ENCODE measurements at places on chromosomes 7 and 10. TPM values are rescaled to one million over a fixed set of nuclear protein-coding genes. Genes with fewer than 3 reads are reported as not detected.

GRCh38 chr10:48490571-48490940, 114.3 kb downstream of the ARHGAP22 start:
- no peak for DNase-seq

GRCh38 chr7:155871211-155871610, 58.9 kb upstream of the SHH start:
- DNase-seq, result no peak

DNA sequence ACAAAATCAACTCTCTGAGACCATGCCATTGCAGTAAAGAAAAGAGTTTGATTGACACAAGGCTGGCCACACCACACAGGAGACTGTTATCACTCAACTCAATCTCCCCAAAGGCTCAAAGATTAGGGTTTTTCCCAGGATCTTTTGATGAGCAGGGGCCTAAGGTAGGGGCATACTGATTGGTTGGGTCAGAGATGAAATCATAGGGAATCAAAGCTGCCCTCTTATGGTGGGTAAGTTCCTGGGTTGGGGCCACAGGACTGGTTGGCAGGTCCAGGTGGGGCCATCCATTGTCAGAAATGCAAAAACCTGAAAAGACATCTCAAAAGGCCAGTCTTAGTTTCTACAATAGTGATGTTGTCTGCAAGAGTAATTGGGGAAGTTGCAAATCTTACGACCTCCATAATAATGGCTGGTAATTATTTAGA, 91.6 kb downstream of the AKR1D1 start:
- DNase-seq, result no peak

DNA sequence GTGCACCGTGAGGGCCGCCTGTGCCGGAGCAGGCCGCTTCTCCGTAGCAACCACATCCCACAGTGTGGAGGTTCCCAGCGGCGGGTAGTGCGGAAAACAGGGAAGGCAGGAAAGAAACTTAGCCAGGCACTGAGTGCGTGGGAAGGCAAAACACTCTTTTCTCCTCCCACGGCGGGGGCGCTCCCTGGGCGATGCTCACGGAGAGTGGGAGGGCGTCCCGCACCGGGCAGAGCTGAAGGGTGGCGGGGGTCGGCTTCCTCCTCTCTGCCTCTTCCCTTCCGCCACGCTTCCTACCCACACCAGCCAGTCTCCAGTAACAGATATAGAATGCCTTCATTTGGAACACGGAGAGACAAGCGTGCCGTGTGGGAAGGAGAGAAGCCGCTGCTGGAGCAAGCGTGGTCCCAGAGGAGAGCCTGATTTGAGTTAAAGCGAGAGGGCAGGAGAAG, 252.5 kb downstream of the PAXIP1 start:
- DNase-seq, result no peak

DNA sequence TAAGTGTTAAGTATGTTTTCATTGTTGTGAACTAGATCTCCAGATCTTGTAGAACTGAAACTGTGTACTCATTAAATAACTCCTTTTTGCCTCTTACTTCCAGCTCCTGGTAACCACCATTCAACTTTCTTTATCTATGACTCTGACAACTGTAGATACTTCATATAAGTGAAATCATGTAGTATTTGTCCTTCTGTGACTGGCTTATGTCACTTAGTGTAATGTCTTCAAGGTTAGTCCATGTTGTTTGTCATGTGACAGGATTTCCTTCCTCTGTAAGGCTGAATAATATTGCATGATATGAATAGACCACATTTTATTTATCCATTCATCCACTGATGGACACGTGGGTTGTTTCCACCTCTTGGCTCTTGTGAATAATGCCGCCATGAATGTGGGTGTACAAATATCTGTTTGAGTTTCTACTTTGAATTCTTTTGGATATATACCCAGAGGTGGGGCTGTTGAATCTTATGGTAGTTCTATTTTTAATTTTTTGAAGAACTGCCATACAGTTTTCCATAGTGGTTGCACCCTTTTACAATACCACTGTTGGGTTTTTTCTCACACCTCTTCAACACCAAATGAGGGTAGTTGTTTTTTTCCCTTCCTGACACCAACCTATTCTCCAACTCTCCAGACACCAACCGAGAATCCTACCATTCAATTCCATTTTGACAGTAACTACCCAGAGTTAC, 10.7 kb upstream of the FMC1 start:
- DNase-seq, result no peak

GRCh38 chr10:91210014-91210413, 10.4 kb upstream of the PCGF5 start:
- DNase-seq, result no peak

DNA sequence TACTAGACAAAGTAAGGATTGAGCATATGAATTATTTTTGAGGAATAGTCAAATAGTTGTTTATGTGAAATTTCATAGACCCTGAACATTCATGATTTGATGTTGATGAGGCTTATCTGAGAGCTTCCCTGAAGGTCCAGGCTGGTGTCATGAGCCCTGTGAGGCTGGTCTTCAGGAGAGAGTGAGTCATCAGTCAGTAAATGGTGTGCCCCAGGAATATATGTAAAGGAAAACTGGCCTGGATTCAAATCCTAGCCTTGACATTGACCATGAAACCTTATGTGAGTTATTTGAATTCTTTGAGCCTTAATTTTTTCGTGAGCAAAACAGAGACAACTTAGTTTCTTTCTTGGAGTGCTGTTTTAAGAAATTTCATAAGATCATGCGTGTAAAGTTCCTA, 6.2 kb downstream of the TMEM236 start:
- peak; percentile 57 for DNase-seq

- no peak for DNase-seq
Observed at GRCh38 chr10:51272555-51272954, 198.3 kb downstream of the PRKG1 start.

DNA sequence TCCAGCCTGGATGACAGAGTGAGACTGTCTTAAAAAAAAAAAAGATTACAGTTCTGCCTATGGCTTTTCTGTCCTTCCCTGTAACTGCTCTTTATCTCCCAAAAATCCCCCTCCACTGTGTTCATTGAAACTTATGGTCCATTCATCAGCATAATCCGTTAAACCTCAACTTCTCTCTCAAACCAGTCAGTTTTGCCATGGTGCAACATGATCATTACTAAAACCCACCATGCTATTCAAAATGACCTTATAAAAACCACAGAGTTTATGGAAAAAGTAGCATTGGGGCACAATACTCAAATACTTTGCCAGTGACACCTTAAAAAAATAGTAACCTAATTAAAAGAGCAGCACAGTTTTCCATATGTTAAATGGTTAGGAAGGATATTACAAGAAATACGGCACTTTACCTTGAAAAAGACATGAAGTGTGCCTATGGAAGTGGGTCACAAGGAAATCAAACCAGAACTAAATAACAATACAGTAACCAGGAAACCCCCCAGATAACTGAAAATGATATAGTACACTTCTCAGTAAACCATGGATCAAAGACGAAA, 74.0 kb upstream of the ST8SIA6 start:
- DNase-seq, result peak; percentile 9

DNA sequence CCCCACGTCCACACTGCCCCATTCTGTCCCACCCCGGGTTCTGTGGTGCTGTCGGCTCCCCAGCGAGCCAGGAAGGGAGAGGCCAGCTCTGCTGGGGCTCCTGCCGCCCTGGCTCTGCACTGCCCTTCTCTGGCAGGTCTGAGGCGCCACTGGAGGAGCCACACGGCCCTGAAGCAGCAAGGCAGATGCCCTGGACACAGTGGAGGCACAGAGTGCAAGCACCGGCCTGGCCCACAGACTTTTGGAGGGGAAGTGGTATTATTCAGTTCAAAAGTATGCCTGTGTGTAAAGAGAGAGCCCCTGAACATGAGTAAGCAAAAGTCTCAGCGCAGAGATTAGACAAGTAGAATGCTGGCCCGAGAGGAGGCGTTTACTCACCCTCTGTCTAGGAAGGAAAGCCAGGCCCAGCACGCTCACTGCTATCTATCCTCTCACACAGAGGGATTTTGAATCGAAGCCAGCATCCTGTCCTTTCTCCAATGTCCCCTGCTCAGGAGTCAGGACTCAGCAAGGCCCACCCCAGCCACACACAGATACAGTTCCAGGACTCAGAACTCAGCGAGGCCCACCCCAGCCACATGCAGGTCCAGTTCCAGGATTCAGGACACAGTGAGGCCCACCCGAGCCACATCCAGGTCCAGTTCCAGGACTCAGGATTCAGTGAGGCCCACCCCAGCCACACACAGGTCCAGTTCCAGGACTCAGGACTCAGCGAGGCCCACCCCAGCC, 115.0 kb downstream of the EGFR start:
- peak; percentile 93 for DNase-seq

DNA sequence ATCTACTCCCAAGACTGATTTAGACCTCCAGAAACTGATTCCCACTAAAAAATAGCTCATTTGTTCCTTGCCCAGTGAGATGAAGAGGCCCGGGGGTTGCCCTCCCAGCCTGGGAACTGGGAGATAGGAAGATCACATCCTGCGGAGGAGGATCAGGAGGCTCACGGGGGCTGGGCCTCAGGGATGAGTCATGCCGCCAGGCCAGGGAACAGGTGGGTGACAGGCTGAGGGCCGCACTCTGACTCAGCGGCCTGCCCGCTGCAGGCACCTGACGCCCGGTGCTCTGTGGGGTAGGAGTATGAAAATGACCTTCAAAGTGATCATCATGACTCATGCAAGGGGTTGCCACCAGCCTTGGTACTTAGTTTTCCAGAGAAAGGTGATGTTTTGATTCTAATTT, 104.5 kb upstream of the ZPBP start:
- no peak for DNase-seq

Gene ZNF804B
- not detected for polyA plus RNA-seq

Gene OPN1SW
- not detected for polyA plus RNA-seq

Gene EPO
- not detected for polyA plus RNA-seq

Gene ACHE
- 0.28 TPM for polyA plus RNA-seq

Gene CFAP43
- 0.03 TPM for polyA plus RNA-seq

Gene C10orf62
- not detected for polyA plus RNA-seq

Gene PRSS1
- polyA plus RNA-seq, result not detected

All from endothelial cell of umbilical vein (primary cell).